ENCODE measurements at places on chromosomes 4 and X. TPM values are rescaled to one million over a fixed set of nuclear protein-coding genes. Genes with fewer than 3 reads are reported as not detected.

Gene PTPN13
- total RNA-seq = 18.1 TPM

Gene AFM
- total RNA-seq = not detected

Gene COX7B2
- not detected for total RNA-seq

Gene NFKB1
- 34.2 TPM for total RNA-seq

Gene ODAM
- not detected for total RNA-seq

Gene HSFX3
- not detected for total RNA-seq

Gene MAGEA6
- 3.0 TPM for total RNA-seq

Gene PCDH11X
- 0.24 TPM for total RNA-seq

Gene NDUFA1
- total RNA-seq = 293 TPM

Gene TRAM1L1
- 6.4 TPM for total RNA-seq

Gene ZFP42
- total RNA-seq = not detected

Gene CXorf49
- not detected for total RNA-seq

Gene SPACA5B
- not detected for total RNA-seq

Gene CSAG1
- total RNA-seq = 0.63 TPM

Gene POLN
- total RNA-seq = 1.4 TPM

Gene TCEAL6
- total RNA-seq = not detected

Gene ZNF275
- total RNA-seq = 13.4 TPM

Gene AMTN
- 0.26 TPM for total RNA-seq

Gene TRIM61
- not detected for total RNA-seq

Gene CXCL8
- total RNA-seq = 0.40 TPM

Gene HMGB3
- total RNA-seq = 120 TPM

Gene DOK7
- total RNA-seq = 8.6 TPM

Gene HSD17B13
- total RNA-seq = not detected

Gene ZNF711
- total RNA-seq = 32.7 TPM

Gene GPR82
- not detected for total RNA-seq

Gene NKX6-1
- total RNA-seq = 4.7 TPM

Gene VSIG4
- not detected for total RNA-seq

Gene NXF2
- total RNA-seq = not detected

Gene MAOA
- total RNA-seq = 0.47 TPM

Gene CXCL1
- 0.23 TPM for total RNA-seq

Gene PRDM5
- 40.5 TPM for total RNA-seq

Gene RENBP
- total RNA-seq = 0.18 TPM

Gene CWH43
- total RNA-seq = not detected

Gene UNC5C
- not detected for total RNA-seq

Gene TACR3
- total RNA-seq = 5.3 TPM

Gene ZFP92
- total RNA-seq = not detected

Gene SHROOM4
- 6.8 TPM for total RNA-seq

Gene PPP4R3C
- not detected for total RNA-seq

Gene SLC10A4
- not detected for total RNA-seq

Gene PITX2
- total RNA-seq = 93.3 TPM

Gene PABPC5
- total RNA-seq = 10.6 TPM

Gene SLC9B1
- total RNA-seq = 0.22 TPM

Gene PPP1R2C
- total RNA-seq = not detected

Gene TMPRSS11A
- total RNA-seq = not detected

Gene PWWP3B
- total RNA-seq = 9.3 TPM

Gene GAR1
- total RNA-seq = 24.6 TPM

Gene ASB9
- 9.4 TPM for total RNA-seq

Gene SMIM31
- total RNA-seq = not detected

Gene GAGE1
- total RNA-seq = not detected
